Activated gamma-delta T cell treated with anti-CD3 and anti-CD28 coated beads, Interleukin-2, amount 50 U/mL, for 16 hours (primary cell): ENCODE measurements at places on chromosomes 5 and 9.

DNA sequence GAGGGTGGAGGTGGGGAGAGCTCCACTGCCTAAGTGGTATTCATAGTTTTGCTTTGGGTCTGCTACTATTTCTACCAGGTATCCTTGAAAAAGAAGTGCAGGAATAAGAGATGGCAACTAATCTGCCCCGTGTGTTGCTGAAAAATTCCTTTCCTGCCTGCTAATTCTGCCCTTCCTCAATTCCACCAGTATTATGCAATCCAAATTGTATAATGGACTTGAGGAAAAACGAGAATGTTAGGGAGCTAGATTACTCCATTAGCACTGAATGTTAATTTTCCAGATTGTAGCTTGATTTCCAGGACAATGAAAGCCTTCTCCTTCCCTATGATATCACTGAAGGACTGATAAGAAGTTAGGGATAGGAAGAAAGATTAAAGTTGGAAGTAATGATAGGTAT lies 16.9 kb downstream of the ADAM19 start:
- no peak for DNase-seq

DNA sequence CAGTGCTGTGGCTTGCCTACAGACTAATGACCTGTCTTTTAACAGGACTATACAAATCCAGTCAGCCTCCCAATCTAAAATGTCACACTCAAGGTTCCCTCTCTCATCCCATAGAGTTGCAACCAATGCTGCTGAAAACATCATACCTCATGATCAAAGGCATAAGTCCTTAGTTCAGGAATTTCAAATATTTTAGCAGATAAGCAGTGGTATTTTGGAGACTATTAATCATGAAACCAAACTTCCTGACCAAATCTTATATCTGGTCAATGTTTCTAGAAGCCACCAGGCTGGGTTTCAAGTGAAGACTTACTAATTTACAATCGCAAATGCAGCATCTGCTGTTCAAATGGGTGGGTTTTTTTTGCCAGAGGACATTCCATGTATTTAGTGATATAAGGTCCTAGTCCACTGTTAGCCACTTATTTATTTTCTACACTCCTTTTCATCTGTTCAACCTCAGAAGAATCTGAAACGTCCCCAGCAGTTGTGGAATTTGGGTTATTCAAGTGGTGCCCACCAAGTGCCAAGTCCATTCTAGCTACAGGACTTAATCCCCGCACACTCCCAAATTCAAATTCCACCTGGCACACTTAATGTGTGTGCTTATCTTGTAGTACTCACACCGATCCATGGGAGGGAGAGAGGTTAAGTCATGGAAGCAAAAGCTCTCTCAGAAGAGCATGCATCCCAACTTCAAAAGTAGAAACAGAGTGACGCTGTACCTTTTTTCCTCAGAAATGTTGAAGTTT lies 5.8 kb downstream of the TAS2R1 start:
- no peak for DNase-seq

DNA sequence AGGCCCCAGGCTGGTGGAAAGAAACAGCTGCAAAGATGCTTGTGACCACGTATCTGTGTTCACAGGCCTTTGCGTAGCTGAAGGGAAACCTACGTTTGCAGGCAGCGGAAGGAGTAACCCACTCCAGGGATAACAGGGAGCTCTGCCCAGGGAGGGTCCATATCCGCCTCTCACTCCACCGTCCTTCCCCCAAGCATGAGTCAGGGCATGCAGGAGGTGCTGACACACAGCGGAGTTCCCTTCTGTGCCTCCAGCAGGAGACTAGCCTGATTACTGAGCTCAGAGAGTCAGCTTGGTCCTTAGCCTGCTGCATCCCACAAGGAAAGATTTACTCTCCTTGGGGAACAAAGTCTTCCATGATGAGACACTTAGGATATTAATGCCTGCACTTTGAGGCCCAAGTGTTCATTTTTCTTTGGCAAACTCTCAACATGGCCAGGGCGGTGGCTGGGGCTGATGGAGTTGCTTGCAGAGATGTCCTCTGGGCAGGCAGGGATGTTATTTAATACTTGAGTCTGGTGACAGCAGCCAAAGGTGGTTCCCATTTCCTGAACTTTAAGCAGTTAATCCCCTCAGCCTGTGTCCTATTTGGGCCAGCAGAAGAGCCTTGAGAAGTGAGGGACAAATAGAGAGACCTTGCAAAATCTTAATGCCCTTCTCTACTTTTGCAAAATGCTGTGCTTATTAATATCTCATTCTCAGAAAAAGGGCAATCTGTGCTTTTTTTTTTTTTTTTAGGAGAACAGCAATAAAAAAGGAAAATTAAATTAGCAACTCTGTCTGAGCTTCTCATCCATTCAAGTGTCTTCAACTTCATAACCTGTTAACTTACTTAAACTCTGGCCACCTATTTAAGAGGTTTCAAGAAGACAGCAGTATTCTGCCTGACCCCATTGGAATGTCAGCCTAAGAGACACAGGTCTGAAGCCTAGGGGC lies 222.1 kb downstream of the HSPA4 start:
- DNase-seq: no peak

DNA sequence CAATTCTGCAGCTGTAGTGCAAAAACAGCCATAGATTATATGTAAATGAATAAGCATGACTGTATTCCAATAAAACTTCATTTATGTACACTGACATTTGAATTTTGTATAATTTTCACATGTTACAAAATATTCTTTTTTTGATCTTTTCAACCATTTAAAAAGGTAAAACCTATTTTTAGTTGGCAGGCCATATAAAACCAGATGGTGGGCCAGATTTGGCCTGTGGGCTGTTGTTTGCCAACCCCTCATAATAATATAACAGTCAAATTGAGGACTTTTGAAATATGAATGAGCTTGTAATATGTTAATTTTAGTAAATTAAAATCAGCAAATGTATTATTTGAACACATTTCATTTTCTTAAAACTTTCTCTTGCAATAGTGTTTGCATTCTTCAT lies 913.4 kb downstream of the TLE1 start:
- no peak for DNase-seq

DNA sequence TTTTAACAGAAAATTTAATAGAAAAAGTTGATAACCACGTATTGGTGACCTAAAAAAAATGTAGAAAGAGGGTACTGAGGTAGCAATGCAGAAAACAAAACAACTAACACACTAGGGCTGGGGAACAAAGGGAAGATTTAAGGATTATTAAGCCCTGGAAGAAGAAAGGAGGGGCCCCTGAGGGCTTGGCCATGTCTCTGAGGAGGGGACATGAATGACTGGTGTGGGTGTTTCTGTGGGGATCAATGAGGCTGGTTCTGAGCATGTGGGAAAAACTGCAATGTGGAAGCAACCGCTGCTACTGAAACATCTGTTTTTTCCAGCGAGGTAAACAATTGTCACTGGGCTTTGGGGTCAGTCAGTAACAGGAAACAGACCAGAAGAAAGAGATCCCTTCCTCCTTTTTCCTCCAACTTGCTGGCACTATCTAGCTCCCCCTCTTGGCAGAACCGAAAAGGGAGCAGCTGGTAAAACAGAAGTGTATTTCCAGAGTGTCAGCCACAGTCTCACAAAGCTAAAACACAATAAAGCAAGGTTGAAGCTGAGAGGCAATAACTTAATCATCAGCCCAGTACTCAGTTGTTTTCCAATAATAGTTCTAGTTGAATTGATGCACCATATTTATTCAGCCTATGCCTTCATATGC lies 48.3 kb downstream of the ATPSCKMT start:
- no peak for DNase-seq

DNA sequence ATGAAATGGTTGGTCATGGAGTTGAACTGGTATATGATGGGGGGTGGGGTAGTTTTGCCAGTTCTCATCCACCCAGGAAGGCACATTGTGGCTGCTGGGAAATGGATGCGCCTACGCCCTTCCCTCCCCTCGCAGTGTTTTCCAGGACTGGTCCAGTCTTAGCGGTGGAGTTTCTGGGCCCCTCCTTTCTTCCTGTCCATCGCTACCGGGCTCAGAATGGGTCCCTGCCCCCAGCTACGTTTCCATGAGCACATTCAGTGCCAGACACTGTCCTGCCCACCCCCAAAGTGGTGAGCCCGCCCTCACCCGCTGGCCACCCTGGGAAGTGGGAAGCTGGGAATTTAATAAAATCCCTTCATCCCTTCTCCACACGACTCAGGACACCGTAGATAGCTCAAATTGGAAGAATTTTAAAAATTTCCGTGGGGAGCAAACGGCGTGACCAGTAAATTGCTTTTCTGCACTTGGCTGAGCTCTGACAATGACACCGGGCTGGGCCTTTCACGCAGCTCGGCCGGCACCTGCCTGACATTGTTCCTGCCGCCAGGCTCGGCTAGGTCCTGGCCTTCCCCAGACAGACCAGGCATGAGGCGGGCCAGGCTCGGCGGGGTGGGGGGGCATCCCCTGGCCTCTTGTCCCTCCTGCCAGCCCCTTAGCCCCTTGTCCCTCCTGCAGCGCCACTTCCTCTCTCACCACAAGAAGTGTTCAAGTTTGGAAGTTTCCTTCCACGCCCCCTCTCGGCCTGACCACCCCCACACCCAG lies 3.6 kb downstream of the FGF18 start:
- DNase-seq: no peak
